ENCODE measurements at places on chromosomes 2 and 18. TPM values are rescaled to one million over a fixed set of nuclear protein-coding genes. Genes with fewer than 3 reads are reported as not detected.

The SERPINB10 gene
- not detected for total RNA-seq

The UNC80 gene
- total RNA-seq: 2.8 TPM

The CD207 gene
- not detected for total RNA-seq

The FAM237A gene
- total RNA-seq: not detected

The APOB gene
- total RNA-seq: 0.09 TPM

The CASP10 gene
- total RNA-seq: not detected

GRCh38 chr2:218501665-218502064 lies 66.5 kb downstream of the USP37 start:
- H3K27ac ChIP-seq: peak overlapping the region; percentile 21
- no peaks in the 10 kb centered on the region for H3K4me1 ChIP-seq
- no peak overlapping the region for H3K4me3 ChIP-seq
- DNase-seq: no peak

DNA sequence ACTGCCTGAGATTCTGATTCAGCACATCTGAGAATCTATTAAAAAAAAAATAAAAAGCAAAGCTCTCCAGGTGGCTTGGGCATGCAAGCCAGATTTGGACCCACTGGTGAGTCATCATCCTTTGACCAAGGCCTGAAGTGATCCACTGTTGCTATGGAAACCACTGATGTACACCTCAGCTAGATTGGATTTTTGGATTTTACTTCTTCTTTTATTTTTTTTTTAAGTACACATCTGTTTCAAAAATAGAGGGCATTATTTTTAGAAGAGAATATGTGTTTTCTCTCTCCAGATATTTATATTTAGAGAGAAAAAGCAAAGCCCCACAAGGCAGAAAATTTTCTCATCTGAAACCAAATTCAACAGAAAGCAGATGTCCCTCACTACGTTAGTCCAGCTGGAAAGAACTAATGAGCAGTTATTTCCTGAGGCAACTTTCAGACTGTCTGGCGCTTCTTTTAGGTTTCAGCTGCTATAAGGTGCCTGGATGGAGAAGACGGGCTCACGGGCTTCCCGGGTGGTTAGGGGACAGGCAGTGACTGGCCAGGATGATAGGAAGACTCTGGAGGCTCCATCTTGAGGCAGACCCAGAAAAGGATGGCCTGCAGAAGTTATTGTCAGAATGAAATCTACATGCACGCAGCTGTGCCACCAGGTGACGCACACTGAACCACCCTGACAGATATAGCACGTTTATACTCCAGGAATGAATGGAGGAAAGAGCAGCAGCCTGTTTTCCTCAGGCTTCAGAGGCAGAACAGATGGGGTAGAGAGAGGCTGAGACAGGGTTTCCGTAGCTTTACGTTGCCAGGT lies 50.5 kb downstream of the MRPL35 start:
- no peak for DNase-seq
- H3K4me3 ChIP-seq: no peak overlapping the region
- no peak overlapping the region for H3K27ac ChIP-seq
- H3K36me3 ChIP-seq: no peaks in the 10 kb centered on the region
- H3K4me1 ChIP-seq: no peaks in the 10 kb centered on the region
- no peaks in the 10 kb centered on the region for H3K27me3 ChIP-seq

GRCh38 chr2:102303589-102303988 lies 7.8 kb upstream of the IL1RL1 start:
- H3K27me3 ChIP-seq: peaks cover 22% of the 10 kb centered on the region
- H3K4me3 ChIP-seq: no peak overlapping the region
- H3K36me3 ChIP-seq: no peaks in the 10 kb centered on the region
- DNase-seq: no peak
- no peak overlapping the region for H3K27ac ChIP-seq
- no peaks in the 10 kb centered on the region for H3K4me1 ChIP-seq

- no peak for DNase-seq
- H3K4me1 ChIP-seq: no peaks in the 10 kb centered on the region
- H3K27me3 ChIP-seq: no peaks in the 10 kb centered on the region
- H3K36me3 ChIP-seq: peaks cover 14% of the 10 kb centered on the region
- H3K27ac ChIP-seq: no peak overlapping the region
Measured at GRCh38 chr18:62118328-62118727, 68.5 kb downstream of the PIGN start.

GRCh38 chr2:237022533-237022932 lies 63.2 kb upstream of the COPS8 start:
- no peak for DNase-seq
- no peak overlapping the region for H3K4me3 ChIP-seq
- peaks cover 4% of the 10 kb centered on the region for H3K4me1 ChIP-seq

GRCh38 chr2:220394433-220394832 lies 767.0 kb downstream of the SLC4A3 start:
- no peak for DNase-seq
- no peaks in the 10 kb centered on the region for H3K4me1 ChIP-seq
- H3K27me3 ChIP-seq: no peaks in the 10 kb centered on the region

GRCh38 chr18:79208906-79209305 lies 139.7 kb downstream of the ATP9B start:
- H3K27ac ChIP-seq: no peak overlapping the region
- no peak overlapping the region for H3K4me3 ChIP-seq
- H3K36me3 ChIP-seq: peaks cover 8% of the 10 kb centered on the region
- peaks cover 12% of the 10 kb centered on the region for H3K4me1 ChIP-seq

- H3K36me3 ChIP-seq: no peaks in the 10 kb centered on the region
- H3K4me1 ChIP-seq: no peaks in the 10 kb centered on the region
- no peak for DNase-seq
- no peak overlapping the region for H3K27ac ChIP-seq
Measured at GRCh38 chr18:50866765-50867164, 12.2 kb upstream of the ME2 start.

DNA sequence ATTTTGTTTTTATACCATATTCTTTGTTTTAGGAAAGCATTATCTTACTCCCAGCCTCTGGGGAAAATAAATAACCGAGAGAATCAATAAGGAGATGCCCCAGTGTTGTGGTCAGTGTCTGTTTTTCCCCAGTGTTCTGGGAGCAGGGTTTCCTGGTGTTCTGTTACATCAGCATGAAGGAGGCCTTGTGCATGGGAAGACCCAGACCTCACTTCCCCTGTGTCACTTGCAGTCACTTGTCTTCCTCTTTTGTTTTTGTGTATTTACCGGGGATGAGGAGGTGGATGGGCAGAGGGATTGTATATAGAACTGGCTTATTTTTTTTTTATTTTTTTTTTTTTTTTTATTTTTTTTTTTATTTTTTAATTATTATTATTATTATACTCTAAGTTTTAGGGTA lies 45.0 kb upstream of the MGAT5 start:
- no peaks in the 10 kb centered on the region for H3K4me1 ChIP-seq
- no peak for DNase-seq
- H3K27ac ChIP-seq: no peak overlapping the region
- H3K27me3 ChIP-seq: no peaks in the 10 kb centered on the region
- no peaks in the 10 kb centered on the region for H3K36me3 ChIP-seq

GRCh38 chr2:151289972-151290866 lies 751 bp upstream of the NMI start:
- H3K36me3 ChIP-seq: no peaks in the 10 kb centered on the region
- peaks cover 9% of the 10 kb centered on the region for H3K4me1 ChIP-seq
- H3K4me3 ChIP-seq: peak overlapping the region; percentile 82
- peaks cover 9% of the 10 kb centered on the region for H3K27me3 ChIP-seq

GRCh38 chr2:159169187-159169586 lies 117.3 kb downstream of the WDSUB1 start:
- H3K4me3 ChIP-seq: no peak overlapping the region
- no peaks in the 10 kb centered on the region for H3K4me1 ChIP-seq
- no peak for DNase-seq
- no peaks in the 10 kb centered on the region for H3K27me3 ChIP-seq
- no peak overlapping the region for H3K27ac ChIP-seq

DNA sequence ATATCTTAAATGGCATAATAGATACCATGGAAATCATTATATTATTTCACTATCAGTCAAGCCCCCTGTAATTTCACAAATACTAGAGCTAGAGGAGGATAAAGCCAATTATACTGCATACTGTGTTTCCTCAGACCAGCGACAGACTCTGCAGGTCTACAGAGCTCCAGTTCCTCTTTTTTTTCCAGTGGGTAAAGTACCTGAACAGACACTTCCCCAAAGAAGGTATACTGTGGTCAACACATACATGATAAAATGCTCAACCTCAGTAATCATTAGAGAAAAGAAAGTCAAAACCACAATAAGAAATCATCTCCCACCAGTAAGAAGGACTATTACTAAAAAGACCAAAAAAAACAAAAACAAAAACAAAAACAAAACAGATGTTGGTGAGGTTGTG lies 44.6 kb downstream of the SCN7A start:
- no peak overlapping the region for H3K27ac ChIP-seq
- no peaks in the 10 kb centered on the region for H3K27me3 ChIP-seq
- H3K36me3 ChIP-seq: no peaks in the 10 kb centered on the region
- no peak overlapping the region for H3K4me3 ChIP-seq
